ENCODE measurements at places on chromosomes 2 and 18. TPM values are rescaled to one million over a fixed set of nuclear protein-coding genes. Genes with fewer than 3 reads are reported as not detected.

The PLEKHH2 gene
- 47.7 TPM for total RNA-seq

- no peak overlapping the region for H3K4me3 ChIP-seq
- no peaks in the 10 kb centered on the region for H3K27me3 ChIP-seq
- H3K4me1 ChIP-seq, result no peaks in the 10 kb centered on the region
- no peak for DNase-seq
- H3K36me3 ChIP-seq, result no peaks in the 10 kb centered on the region
Measured at GRCh38 chr2:69083235-69083748, 70.3 kb downstream of the ANTXR1 start.

- no peak overlapping the region for H3K27ac ChIP-seq
- peaks cover 15% of the 10 kb centered on the region for H3K4me1 ChIP-seq
Measured at GRCh38 chr2:201149064-201149820, 33.3 kb downstream of the CFLAR start.

- H3K27ac ChIP-seq, result no peak overlapping the region
- H3K27me3 ChIP-seq, result no peaks in the 10 kb centered on the region
- no peaks in the 10 kb centered on the region for H3K4me1 ChIP-seq
- DNase-seq, result no peak
- H3K4me3 ChIP-seq, result no peak overlapping the region
- no peaks in the 10 kb centered on the region for H3K36me3 ChIP-seq
Measured at GRCh38 chr2:178473931-178474330, 4.5 kb downstream of the FKBP7 start.

- no peaks in the 10 kb centered on the region for H3K27me3 ChIP-seq
- DNase-seq, result no peak
- H3K36me3 ChIP-seq, result no peaks in the 10 kb centered on the region
- H3K27ac ChIP-seq, result no peak overlapping the region
- no peaks in the 10 kb centered on the region for H3K4me1 ChIP-seq
- H3K4me3 ChIP-seq, result no peak overlapping the region
Measured at GRCh38 chr2:178865146-178865936, 58.1 kb upstream of the TTN start.

GRCh38 chr18:68714366-68714711 lies 569 bp downstream of the TMX3 start:
- no peak for DNase-seq
- peak overlapping the region; percentile 87 for H3K27ac ChIP-seq
- no peaks in the 10 kb centered on the region for H3K4me1 ChIP-seq
- peak overlapping the region; percentile 93 for H3K4me3 ChIP-seq
- peaks cover 4% of the 10 kb centered on the region for H3K36me3 ChIP-seq

All from tibial nerve (tissue), 4 donors.